ENCODE measurements at places on chromosomes 5 and 9.

- no peak for DNase-seq
These were observed 124.5 kb upstream of the PHYKPL start for GRCh38 chr5:178357121-178357521.

- no peak for DNase-seq
These were observed 19.0 kb upstream of the SCAMP1 start for GRCh38 chr5:78341440-78341839.

- peak; percentile 95 for DNase-seq
These were observed 453.3 kb downstream of the BNC2 start for GRCh38 chr9:16417161-16417560.

GRCh38 chr5:180313677-180314505, 22.0 kb upstream of the MAPK9 start:
- DNase-seq = no peak

- DNase-seq = no peak
These were observed 455.4 kb downstream of the EBF1 start for GRCh38 chr5:158644301-158644700.

DNA sequence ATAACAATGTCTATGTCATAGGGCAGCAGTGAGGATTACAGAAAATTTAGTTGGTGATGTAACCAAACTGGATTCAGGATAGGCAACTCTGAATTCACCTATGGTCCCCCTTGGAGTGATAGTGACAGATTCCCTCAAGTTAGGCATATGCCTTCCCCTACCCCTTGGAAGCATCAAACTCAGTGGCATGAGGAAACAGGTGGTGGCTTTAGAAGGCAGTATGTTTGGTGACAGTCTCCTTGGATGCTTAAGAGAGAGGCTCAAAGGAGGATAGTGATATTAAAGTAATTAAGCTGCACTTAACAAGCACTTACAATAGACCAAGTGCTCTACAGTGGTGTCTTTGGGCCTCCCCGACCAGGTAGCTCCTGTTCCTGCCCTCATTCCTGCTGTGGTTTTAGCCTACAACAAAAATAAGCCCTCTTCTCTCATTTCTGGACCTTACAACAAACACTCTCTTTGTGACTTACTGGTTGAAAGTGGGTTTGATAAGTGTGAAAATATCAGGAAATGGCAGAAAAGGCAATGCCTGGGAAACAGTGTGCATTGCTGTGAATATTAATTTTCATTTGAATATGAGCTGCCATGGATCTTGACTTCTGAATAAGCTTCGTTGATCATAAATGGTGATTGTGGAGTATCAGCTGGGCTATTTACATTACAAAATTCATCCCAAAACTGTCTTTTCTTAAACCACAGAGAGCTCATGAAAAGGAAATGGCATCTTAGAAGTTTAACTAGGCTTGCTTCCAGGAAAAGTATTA, 29.2 kb downstream of the NR4A3 start:
- DNase-seq = no peak

DNA sequence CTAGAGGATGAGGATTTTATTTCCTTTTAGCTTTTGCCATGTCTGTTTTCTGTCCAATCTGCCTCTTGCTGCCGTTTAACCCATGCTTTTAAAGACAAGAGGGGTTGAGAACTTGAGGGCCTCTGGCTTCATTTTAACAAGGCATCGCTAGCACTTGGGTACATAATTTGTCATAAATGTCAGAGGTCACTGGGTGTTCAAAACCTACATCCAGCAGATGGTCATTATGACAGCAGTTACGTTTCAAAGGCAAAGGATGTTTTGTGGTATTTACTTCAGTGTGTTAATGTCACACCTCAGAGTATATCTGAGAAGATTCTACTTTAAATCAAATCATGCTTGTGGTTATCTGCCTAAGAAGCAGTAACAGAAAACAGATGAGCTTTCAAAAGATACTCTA, 918.3 kb downstream of the NR2F1-AS1 start:
- no peak for DNase-seq

GRCh38 chr5:174424219-174425053, 299.9 kb upstream of the MSX2 start:
- DNase-seq = no peak

DNA sequence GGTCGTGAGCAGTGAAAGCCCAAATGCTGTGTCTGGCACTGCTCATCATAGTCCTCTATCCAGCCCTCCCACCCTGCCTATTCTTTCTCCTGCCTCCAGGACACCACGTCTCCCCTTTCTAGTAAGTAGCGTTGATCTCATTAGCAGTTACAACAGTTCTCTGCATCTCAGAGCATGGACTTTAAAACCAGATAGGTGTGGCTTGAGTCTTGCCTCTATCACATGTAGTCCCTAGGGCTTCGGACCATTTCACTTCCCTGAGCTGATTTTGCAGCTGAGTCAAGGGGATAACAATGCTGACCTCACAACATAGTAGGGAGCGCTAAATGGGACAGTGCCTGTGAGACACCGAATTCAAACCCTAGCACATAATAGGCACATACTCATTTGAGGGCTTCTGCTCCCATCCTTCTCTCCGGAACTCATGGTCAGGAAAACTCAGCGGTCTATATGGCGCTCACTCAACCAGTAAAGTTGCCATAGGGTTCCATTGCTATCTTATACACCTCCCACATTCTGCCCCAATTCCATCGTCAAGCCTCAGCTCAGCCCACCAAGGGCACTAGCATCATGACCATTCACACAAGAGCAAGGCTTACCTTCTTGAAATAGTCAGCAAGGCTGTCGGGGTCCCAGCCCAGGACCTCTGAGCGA, 515 bp downstream of the LCP2 start:
- no peak for DNase-seq

DNA sequence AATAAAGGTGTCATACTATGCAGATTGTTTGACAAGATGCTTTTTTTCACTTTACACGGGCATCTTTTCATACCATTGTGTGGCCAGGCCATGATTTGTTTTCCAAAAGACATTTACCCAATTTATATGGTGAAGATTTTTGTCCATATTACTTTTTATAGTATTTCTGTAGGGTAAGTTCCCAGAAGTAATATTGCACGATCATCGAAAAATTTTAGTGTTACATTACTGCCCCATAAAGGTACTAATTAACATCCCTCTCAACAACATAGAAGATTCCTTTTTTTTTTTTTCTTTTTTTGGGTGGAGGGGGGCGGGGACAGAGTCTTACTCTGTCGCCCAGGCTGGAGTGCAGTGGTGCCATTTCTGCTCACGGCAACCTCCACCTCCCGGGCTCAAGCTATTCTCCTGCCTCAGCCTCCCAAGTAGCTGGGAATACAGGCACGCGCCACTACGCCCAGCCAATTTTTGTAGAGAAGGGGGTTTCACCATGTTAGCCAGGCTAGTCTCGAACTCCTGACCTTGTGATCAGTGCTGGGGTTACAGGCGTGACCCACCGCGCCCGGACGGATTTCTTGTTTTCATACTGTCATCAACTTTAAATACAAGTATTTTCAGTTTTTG, 1.2 kb upstream of the ROPN1L start:
- no peak for DNase-seq

- DNase-seq = peak; percentile 20
These were observed 1.7 kb downstream of the PALM2AKAP2 start for GRCh38 chr9:109781541-109782197.

- DNase-seq = no peak
These were observed 77.3 kb downstream of the NFIB start for GRCh38 chr9:14236591-14236990.

GRCh38 chr9:100346836-100347235, 5.9 kb downstream of the TEX10 start:
- DNase-seq = peak; percentile 56

DNA sequence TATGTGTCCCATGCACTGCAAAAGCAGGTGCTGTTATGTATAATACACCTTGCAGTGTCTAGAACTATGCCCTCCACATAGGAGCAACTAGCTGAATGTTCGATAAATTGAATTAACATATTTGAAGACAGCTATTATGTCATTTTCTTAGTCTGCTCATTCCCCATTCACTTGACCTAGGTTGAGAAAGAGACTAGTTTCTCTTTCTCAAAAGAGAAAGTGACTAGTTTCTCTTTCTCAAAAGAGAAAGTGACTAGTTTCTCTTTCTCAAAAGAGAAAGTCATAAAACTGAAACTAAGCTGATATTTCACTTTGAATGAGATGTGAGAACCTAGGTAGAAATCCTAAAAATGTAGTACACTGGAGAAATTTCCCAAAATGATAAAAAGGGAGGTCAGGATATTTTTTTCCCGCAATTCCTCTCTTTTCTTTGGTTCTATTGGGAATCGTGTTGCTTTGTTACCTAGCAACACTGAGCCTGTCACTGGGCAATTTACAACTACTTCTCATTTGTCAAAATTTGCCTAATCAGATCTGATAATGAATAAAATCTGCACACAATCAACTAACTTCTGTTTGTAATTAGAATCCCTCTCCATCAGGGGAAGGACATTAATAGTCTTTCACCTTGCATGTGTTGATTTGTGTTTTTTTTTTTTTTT, 132.0 kb upstream of the GRIA1 start:
- no peak for DNase-seq

DNA sequence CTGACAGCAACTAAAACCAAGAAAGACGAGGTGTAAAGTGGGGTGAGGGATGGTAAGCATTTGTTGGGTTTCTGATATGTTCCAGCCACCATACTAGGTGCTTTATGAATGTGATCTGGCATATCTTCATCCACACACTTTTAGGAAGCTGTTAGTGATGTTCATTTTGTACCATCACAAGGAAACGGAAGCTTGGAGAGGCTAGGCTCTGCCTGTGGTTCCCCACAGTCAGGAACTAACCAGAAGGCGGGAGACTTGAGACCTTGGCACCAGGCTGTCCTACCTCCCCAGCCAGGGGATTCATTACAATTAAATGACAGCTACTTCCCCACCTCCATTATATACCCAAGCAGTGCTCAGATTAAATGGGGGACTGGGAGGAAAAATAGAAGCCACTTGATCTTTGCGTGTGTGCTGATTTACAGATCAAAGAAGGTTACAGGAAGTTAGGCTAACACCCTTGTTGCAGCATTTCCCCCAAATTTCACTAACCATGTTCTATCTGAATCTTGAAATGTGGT, 43.0 kb downstream of the SFXN1 start:
- DNase-seq = no peak

DNA sequence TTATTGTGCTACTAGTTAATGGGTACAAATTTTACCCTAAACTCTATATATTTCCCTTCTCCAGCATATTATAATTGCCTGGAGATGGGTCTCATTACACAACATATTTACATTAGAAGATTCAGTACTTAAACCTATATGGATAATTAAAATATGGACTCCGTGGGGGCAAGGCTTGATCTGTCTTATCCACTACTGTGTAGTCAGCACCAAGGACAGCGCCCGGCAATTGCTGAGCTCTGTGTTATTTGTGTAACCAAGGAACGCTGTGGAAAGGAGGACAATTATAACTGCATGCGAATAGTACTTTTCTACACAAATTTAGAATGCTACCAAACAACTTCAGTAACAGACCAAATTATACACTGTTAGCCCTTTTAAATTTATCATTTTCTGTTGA, 77.7 kb downstream of the DNAH5 start:
- DNase-seq = peak; percentile 19

- no peak for DNase-seq
These were observed 438 bp downstream of the TRIP13 start for GRCh38 chr5:893137-893506.

DNA sequence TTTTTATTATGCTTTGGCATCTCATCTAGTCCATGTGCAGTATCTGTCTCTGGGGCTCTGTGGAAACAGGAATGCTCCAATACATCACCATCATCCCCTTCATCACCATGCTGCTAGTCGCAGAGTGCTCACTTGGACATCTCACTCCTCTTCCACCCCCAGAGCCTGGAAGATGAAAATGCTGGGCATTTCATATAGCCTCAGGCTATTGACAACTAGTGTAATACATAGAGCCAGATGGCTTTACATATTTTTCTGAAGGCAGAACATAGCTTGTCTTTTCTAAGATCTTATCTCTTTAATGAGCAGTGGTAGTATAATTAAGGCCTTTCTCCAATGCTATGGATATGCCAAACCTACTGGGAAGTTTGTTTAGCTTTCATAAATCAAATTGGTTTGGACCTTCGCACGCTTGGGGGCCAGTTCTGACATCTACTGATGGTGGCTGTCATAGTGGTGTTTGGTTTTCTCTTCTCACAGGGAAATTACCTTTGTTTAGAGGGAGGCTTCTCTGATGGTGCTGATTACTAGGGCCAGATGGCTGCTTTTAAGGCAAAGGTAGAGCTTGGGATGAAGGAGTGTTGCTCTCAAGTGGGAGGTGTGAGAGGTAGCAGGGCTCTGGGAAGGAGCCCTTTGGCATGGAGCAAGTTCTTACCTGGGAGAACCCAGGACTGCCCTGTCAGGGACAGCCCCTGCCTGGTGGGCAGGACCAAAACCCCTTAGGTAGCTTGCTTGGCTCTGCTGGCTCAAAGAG, 63.1 kb upstream of the CXCL14 start:
- DNase-seq = no peak

- DNase-seq = no peak
These were observed 107.4 kb downstream of the ZNF462 start for GRCh38 chr9:106970219-106970975.

GRCh38 chr9:111969622-111970021, 73.0 kb downstream of the UGCG start:
- no peak for DNase-seq

- DNase-seq = no peak
These were observed 296.4 kb downstream of the CETN3 start for GRCh38 chr5:90113108-90113507.

GRCh38 chr5:156218367-156219158, 108.4 kb upstream of the SGCD start:
- DNase-seq = no peak

DNA sequence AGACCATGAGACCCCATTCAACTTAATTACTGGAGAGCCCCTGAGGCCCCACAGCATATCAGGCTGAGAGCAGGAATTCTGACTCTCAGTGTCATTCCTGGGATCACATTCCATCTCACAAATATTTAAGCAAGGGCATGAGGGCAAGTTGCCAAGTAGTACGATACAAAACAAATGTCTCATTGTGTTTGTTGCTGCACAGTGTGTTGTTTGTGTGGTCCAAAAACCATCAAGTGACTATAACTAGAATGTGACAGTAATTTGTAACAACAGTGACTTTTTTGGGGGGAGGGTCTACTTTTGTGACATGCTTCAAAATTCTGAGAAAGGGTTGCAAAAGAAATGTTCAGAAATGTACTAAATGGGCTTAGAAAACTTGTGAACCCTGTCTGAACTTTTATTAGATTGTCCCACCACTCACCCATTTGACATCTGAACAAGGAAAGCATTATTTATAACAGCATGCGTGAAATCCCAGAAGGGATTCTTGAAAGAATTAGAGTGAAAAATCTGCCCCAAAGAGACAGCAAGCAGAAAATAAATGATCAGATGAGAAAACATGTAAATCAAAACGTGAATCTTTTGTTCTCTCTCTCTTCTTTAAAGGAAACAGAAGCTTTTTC, 347.0 kb downstream of the NTRK2 start:
- no peak for DNase-seq

- DNase-seq = no peak
These were observed 120.3 kb downstream of the INVS start for GRCh38 chr9:100219347-100219746.

DNA sequence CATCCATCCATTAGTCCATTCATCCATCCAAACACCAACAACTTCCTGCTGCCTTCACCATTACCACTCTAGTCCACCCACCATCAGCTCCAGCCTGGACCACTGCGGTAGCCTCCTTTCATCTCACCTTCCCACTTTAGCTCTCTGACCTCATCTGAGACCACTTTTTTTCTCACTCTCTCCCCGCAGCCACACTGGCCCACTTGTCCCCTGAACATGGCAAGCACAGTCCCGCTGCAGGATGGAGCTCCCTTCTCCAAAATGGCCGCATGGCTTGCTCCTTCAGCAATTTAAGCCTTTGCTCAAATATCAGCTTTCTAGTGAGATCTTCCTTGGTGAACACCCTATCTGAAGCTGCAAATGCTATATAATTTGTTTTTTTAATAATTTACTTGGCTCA, 11.1 kb downstream of the CSF1R start:
- DNase-seq = no peak

Data from astrocyte (in vitro differentiated cells and primary cell).